ENCODE measurements at places on chromosomes 5 and 9.

- no peak for DNase-seq
Observed at GRCh38 chr9:10910779-10911178, 298.0 kb upstream of the PTPRD start.

DNA sequence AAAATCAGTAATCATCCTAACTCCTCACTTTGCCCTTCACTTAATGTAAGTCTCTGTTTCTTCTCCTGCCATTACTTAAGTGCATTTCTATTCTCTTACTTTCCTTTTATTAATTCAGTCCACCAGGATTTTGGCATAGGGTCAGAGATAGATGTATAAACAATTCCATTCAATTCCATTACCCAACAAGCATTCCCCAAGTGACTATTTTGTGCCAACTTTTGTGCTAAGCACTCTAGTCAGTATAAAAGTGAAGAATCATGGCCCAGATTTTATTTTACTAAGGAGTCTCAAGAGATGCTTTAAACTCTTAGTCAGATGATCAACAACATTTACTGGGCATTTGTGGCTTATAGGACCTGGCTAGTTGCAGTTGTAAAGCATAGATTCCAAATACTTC lies 159.3 kb downstream of the DMAC1 start:
- DNase-seq = no peak

DNA sequence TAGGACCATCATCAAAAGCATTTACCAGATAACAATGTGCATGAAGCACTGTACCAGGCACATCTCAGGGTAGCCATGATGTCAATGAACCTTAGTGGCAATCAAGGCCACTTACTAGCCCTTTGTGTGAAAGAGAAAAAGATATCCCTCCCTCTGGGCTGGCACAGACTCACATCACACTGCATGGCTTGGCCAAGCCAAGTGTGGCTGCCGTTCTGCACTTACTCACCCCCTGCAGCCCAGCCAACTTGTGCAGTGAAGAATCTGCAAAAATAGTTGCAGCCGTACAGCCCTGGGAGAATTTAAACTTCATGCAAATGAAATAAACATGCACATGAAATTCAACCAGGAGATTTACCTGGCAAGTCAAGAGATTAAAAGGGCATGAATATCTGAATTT lies 333.5 kb downstream of the DEPDC1B start:
- peak; percentile 49 for DNase-seq

GRCh38 chr9:89428901-89429890 lies 68.7 kb downstream of the SEMA4D start:
- DNase-seq = no peak

GRCh38 chr5:61344187-61344944 lies 12.3 kb downstream of the ZSWIM6 start:
- no peak for DNase-seq

GRCh38 chr5:15957124-15957523 lies 222.5 kb downstream of the MARCHF11 start:
- DNase-seq = no peak

DNA sequence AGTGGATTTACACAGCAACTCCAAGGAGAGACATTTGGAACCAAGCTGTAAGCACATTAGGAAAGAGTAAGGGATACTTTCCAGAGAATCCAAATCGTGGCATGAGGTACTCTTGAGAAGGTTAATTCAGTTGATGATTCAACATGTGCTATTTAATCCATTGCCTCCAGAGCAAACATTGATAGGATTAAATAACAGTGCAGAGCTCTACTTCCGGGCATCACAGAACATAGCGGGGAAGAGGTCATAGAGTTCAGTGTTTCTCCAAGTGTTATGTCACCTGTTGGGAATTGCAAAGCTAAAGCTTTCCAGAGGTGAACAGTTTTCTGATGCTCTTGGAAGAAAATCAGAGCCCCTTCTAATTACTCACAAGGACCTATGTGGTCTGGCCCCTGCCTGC lies 127.5 kb downstream of the PPP2R2B start:
- DNase-seq = no peak

DNA sequence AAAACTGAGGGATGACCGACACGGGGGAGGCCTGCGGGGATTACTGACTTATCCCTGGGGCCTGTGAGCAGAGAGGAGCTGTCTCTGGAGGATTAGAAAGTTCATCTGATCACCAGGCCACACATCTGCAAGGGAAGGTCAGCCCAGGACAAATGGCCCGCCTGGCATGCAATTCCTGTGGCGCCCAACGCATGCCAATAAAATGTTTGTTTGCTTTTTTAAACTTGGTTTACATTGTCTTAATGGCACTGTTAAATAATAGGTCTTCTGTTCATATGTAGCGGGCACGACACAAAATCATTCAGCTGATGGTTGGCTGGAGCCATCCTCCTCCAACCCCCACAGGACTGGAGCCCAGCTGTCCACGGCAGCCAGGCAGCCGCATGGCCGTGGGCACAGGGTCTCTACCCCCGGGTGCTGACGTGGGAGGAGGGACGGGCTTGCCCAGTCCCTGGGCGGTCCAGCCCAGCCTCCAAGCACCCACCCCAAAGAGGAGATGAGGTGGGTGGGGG lies 41.0 kb upstream of the SLC12A7 start:
- DNase-seq = no peak

GRCh38 chr5:180598316-180598701 lies 7.0 kb upstream of the SCGB3A1 start:
- no peak for DNase-seq

DNA sequence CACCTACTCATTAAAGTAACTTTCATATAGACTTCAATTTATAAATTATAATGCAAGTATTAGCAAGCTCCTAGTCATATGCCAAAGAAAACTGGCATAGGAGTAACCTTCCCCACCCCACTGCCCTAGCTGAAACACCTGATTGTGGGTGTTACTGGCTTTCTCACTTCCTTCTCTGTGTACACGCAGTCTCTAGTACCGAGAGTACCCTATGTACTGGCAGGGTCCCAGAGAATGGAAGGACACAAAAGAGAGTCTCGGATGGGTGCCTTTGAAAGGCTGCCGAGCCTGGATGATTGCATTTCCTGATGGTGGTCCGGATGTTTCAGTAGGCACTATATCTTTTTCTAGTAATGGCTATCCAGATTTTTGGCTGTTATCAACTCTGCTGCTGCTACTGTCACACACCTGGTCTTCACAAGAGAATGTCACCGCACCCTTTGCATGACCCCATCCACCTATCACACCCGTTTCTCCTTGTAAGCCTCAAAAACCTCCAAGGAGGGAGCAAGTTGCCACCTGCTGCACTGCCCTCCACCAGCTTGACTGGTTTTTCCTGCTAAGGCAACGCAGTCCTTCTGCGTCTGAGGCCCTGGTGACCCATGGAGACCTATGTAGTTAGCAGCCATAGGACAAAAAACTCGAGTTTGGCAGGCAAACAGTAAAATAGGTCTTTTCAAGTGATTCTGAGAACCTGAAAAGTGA lies 53.8 kb upstream of the CLINT1 start:
- no peak for DNase-seq

DNA sequence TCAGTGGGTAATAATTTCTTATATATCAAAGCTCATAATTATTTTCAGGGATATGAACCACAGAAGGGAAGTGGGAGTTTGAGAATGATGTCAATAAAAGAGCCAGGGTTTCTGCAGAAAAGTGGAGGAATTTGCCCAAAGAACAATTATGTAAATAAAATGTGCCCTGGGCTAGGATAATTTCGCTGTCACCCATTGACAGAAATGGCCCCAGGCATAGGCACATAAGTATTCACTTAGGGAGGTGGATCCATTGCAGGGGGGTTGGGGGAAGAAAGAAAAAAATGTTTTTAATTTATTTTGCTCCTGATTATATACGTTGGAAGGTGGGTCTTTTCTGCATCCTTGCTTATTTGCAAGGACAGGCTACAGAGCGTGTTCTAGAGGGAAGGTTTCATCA lies 135.1 kb upstream of the IRX2 start:
- no peak for DNase-seq

DNA sequence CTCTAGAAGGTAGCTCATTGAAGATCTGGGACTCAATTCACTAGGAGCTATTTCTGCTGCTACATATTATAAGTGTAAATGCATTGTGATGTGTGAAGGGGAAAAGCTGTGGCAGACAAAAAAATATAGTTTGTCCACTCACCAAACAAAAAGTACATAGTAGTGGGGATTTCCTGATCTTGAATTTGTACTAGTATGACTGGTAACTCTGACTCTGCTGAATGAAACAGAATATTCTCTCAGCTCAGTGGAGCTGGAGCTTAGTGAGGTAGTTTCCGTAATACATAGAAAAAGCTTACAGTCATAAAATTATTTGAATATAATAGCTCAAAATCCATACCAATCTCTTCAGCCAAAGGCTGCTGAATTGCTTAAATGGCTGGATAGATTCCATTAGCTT lies 455.6 kb upstream of the CD180 start:
- DNase-seq = no peak

- peak; percentile 64 for DNase-seq
Observed at GRCh38 chr5:10863763-10864383, 102.8 kb upstream of the DAP start.

GRCh38 chr9:129402931-129403778 lies 217.7 kb downstream of the C9orf50 start:
- no peak for DNase-seq

DNA sequence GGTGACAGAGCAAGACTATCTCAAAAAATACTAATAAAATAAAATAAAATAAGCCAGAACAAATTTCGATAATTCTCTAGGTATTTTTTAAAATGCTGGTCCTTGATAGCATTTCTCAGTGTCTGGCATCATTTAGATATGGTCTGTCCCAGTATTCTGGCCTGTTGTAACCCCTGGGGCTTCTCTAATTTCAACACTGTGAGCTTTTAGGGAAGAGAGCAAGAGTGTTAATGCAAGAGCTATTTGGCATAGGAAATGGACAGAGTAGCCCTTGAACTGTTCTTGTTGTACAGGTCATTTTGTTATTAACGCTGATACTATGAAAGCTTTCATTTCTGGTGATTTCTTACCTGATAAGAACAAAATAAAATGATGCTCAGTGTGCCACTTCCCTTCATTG lies 112.2 kb upstream of the ZNF608 start:
- DNase-seq = no peak

DNA sequence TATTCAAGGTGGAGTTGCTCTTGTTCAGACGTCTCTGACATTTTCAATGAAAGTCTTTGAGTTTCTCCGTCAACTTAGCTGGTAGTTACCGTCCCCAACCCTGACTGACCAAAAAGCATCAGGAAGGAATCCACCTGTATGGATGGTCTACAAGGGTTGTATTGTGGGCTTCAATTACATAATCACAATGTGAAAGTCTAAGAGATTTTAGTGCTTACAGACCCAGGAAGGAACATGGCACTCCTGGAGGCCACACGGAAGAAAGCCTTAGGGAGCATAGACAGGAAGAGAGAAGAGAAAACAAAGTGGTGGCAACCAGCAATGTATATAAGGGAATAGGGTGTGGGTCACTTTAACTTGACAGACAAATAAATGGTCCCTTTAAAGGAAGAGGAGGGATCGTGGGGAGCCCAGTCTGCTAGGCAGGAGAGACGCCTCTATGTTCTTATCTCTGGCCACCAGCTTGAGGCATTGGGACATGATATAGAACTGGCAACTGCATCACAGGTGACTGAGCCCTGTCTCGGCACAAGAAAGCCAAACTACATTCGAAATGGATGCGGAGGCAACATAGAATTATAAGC lies 80.4 kb downstream of the ALDH7A1 start:
- DNase-seq = no peak

GRCh38 chr5:87650284-87650683 lies 237.6 kb upstream of the CCNH start:
- peak; percentile 18 for DNase-seq

DNA sequence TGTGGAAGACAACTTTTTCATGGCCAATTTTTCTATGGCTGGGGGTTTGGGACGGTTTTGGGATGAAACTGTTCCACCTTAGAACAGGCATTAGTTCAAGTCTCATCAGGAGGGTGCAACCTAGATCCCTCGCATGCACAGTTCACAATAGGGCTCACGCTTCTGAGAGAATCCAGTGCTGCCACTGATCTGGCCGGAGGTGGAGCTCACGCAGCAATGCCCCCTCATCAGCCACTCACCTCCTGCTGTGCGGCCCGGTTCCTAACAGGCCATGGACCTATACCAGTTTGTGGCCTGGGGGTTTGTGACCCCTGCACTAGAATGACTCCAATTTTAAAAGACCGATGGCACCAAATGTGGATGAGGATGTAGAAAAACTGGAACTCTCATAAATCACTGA lies 127.2 kb upstream of the IER5L start:
- no peak for DNase-seq

- no peak for DNase-seq
Observed at GRCh38 chr9:118088090-118088489, 383.9 kb downstream of the TLR4 start.

DNA sequence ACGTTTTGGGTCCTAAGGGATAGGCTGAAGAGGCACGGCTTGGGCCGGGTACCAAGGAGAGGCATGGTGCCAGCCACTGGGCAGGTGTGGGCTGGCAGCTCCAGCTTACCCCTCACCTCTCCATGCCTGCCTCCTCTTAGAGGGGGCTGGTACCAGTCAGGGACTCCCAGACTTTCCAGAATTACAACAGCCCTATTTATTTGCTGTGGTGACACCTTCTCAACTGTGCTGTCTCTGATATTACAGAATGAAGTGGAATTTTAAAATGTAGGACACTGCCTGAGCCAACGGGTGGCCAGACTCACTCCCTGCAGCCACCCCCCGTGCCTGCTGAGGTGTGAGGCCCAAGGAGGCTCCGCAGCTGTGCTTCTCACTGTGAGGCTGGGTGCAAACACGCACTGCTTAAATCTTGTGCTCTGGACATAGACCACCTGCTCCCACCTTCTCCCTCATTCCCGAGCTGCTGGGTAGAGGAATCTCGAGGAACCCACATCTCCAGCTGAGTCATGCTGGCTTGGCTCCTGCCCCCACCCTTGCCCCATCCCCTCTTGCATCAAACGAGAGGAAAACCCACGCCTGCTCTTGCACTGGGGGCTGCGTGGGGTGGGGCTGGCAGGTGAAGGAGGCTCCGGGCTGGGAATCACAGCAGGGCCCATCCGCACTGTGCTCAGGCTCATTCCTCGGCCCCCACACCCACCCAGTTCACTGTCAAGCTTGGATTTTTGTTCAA lies 47.9 kb downstream of the PRRT1B start:
- DNase-seq = peak; percentile 38

GRCh38 chr5:54705994-54706653 lies 188.6 kb downstream of the SNX18 start:
- no peak for DNase-seq

- peak; percentile 87 for DNase-seq
Observed at GRCh38 chr5:151740958-151741373, 17.5 kb downstream of the ATOX1 start.

- no peak for DNase-seq
Observed at GRCh38 chr5:135890867-135891266, 4.8 kb downstream of the IL9 start.

GRCh38 chr9:68595868-68596267 lies 55.2 kb upstream of the TMEM252 start:
- no peak for DNase-seq

DNA sequence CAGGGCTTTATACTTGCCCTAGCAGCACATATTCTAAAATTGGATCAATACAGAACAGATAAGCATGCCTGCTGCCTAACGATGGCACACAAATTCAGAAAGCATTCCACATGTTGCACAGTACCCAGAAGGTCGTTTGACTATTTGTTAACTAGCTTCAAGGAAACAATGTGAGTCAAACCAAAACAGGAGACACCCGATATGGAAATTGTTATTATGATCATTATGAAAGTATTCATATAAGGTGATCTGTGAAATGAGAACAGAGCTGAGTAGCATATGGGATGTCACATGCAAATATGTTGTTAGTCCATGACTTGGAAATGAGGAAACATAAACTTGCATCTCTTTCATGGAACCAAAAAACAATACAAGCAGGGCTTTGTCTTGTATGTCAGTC lies 56.3 kb upstream of the BICD2 start:
- no peak for DNase-seq

All from GM23248 (cell line).